ENCODE measurements at places on chromosomes 13 and 19. TPM values are rescaled to one million over a fixed set of nuclear protein-coding genes. Genes with fewer than 3 reads are reported as not detected.
A peak's percentile ranks its signal among the peaks of the same experiment; 100 is the strongest.

DNA sequence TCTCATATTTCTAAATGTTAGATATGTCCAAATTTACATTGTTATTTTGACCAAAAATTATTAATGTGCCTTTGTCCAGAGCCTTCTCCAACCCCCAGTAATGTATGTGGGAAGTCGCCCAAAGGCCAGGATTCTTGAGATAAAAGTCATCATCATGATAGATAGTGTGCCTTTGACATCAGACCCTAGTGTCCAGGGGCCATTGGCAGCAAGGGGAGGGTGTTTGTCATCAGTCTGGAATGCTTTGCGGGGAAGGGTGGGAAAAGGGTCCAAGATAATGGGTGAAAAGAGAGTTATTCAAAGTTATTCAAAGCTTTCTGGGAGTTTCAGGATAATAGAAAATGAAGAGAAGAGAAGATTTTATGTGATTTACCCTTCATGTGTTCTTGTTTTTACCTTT is 909.5 kb upstream of the GPC6 start:
- H3K4me3 ChIP-seq: no peak overlapping the region
- H3K4me1 ChIP-seq: no peaks in the 10 kb centered on the region
- no peaks in the 10 kb centered on the region for H3K36me3 ChIP-seq
- H3K27me3 ChIP-seq: no peaks in the 10 kb centered on the region
- no peak overlapping the region for H3K27ac ChIP-seq

GRCh38 chr19:13978351-13979243 is 26.3 kb downstream of the DCAF15 start:
- H3K27ac ChIP-seq: no peak overlapping the region
- H3K4me1 ChIP-seq: no peaks in the 10 kb centered on the region
- H3K4me3 ChIP-seq: no peak overlapping the region
- no peak for DNase-seq
- H3K36me3 ChIP-seq: no peaks in the 10 kb centered on the region

DNA sequence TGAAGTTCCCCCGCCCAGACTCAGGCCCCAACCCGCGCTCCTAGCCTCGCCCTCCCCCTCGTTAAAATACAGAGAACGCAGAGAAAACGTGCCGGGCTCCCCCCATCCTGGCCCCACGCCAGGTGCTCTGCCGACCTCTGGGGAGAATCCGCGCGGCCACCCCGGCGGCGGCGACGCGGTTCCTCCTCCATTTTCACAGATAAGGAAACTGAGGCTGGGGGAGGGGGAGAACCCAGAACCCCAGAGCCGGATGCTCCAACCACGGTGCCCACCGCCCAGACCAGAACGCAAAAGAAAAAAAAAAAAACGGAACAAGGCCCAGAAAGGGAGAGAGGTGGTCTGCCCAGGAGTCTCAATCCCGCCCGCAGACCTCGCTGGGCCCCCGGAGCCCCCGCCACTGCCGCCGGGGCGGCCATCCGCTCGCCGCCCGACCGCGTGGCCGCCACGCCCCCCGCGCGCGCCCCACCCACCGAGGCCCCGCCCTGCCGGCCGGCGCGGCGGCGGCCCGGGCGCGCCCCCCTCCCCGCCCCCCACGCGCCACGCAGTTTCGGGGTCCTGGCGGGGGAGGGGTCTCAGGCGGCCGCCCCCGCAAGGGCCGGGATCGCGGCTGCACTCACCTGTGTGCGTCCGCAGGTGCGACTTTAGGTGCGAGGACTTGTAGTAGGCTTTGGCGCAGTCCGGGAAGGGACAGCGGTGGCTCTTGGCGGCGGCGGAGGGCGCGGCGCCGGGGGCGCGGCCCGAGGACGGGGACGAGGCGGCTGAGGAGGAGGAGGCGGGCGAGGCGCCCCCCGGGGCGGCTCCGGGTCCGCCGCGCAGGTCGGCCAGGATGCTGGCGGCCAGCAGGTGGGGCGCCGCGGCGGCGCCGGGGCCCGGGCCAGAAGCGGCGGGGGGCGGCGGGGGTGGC is 703 bp downstream of the KLF16 start:
- peak overlapping the region; percentile 88 for H3K27ac ChIP-seq
- peak overlapping the region; percentile 76 for H3K4me3 ChIP-seq
- DNase-seq: no peak
- peaks cover 18% of the 10 kb centered on the region for H3K4me1 ChIP-seq

GRCh38 chr13:109628251-109628699 is 158.1 kb downstream of the IRS2 start:
- no peaks in the 10 kb centered on the region for H3K36me3 ChIP-seq
- H3K27ac ChIP-seq: no peak overlapping the region
- no peaks in the 10 kb centered on the region for H3K4me1 ChIP-seq
- H3K27me3 ChIP-seq: no peaks in the 10 kb centered on the region
- no peak overlapping the region for H3K4me3 ChIP-seq

DNA sequence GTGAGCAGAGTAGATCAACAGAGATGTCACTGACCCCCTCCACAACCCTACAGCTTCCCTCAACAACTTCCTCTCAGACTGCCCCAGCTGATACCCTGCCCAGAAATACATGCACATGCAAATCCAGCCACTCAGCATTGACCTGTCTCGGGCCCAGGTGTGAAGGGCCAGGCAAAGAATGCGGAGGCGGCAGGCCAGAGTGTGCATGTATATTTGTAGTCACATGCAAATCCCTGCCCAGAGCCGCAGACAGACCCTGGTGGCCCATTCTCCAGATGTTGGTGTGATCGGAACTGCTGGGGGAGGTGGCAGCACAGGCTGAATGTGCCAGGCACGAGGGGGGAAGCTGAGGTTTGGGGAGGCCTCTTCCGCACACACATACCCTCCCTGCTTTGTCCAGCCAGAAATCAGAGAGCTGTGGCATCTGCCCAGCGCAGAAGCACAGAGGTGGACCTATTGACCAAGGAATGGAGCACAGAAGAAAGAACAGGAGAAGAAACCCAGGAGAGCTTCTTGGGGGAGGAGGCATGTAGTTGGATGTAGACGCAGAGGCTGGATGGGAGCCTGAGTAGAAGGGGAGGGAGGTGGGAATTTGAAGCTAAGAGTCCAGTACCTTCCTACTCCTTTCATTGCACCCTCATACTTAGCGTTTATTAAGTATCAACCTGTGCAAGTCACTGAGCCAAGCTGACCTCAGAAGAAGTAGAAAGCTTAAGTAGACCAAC is 14.4 kb downstream of the MEF2B start:
- no peak overlapping the region for H3K27ac ChIP-seq
- no peaks in the 10 kb centered on the region for H3K36me3 ChIP-seq
- no peaks in the 10 kb centered on the region for H3K4me1 ChIP-seq
- no peaks in the 10 kb centered on the region for H3K27me3 ChIP-seq
- DNase-seq: no peak
- no peak overlapping the region for H3K4me3 ChIP-seq

The FBL gene
- 4,927 TPM for total RNA-seq

- no peaks in the 10 kb centered on the region for H3K27me3 ChIP-seq
- no peaks in the 10 kb centered on the region for H3K36me3 ChIP-seq
- peak overlapping the region; percentile 81 for H3K27ac ChIP-seq
- no peak for DNase-seq
- peaks cover 2% of the 10 kb centered on the region for H3K4me1 ChIP-seq
- peak overlapping the region; percentile 59 for H3K4me3 ChIP-seq
Observed at GRCh38 chr19:14073925-14074838, 1.6 kb downstream of the MISP3 start.

The FGF9 gene
- total RNA-seq: not detected

DNA sequence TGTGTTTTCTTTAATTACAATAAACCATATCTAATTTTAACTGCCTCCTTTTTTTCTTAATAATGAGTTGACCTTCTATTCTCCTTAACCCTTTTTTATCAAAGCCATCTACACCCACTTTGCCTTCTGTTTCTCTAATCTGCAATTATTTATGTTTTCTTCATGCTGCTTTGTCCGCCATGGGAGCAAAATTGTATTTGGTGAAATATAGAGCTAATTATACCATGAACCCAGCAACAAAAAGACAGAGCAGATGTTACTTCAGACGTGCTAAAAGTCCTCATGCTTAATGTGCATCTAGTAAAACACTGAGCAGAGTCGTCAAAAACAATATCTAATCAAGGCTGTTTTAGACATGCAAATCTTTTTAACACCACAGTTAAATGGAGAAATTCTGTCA is 264.7 kb downstream of the DACH1 start:
- H3K4me1 ChIP-seq: no peaks in the 10 kb centered on the region
- no peaks in the 10 kb centered on the region for H3K27me3 ChIP-seq
- no peak overlapping the region for H3K4me3 ChIP-seq
- no peak overlapping the region for H3K27ac ChIP-seq
- no peaks in the 10 kb centered on the region for H3K36me3 ChIP-seq
